ENCODE measurements at places on chromosomes 12 and 14.

DNA sequence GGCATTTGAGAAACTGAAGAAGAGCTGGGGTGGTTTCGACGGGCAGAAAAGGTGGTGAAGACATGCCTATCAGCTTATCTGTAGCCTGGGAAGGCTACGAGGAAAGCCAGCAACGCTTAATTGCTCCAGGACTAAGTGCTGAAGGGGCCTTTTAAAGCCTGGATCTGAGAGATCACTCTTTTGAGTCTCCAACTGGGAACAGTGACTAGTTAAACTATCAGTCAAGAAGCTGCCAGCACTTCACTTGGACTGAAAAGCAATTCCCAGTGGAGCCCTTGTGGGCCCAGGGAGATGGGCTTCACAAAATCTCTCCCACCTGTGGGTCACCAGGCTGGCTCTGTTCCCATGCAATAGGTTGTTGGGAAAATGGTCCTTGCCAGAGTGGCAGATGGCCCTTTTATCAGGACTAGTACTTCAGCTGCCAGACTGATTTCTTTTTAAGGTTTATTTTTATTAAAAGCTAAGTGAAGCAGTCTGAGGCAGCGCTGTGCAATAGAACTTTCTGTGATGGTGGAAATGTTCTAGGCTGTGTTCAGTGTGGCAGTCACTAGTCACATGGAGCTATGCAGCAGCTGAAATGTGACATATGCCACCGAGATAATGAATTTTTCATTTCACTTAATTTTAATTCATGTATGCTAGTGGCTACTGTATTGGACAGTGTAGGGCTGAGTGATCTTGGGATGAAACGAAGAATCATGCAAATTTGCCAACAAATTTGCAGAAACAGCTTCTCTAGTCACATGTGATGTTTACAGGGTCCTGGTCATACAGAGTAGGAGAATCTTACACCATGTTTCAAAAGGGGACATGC, 276.8 kb downstream of the PCNX1 start:
- DNase-seq = no peak

DNA sequence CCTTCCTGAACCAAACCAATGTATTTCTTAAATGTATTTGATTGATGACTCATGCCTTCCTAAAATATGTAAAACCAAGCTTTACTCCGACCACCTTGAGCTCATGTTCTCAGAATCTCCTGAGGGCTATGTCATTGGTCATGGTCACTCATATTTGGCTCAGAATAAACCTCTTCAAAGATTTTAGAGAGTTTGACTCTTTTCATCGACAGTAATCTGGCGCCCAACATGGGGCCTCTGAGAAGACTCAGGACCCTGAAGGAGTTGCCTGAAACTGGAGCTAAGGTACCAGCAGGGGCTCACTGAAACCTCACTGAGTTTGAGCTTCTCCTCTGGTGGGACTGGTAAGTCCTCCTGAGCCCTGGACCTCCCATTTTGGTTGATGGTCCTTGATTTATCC, 17.2 kb upstream of the PSMC1 start:
- DNase-seq = no peak

DNA sequence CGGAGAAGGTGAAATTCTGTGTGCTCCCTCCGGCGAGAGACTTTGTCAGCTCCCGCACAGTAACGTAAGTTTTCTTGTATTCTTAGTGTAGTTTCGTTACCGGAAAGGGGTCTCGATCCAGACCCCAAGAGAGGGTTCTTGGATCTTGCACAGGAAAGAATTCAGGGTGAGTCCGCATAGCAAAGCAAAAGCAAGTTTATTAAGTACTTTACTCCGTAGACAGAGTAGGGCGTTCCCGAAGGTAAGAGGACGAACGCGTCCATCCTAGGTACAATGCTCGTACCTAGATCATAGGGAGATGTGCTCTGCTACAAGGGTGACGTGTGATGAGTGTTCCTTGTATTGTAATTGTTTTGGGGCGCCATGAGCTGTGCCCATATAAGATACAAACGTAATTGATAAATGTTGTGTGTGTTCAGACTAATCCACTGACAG, 293 bp downstream of the IFI27L1 start:
- no peak for DNase-seq

- no peak for DNase-seq
Measured at GRCh38 chr14:33918256-33918655, 32.6 kb downstream of the EGLN3 start.

- DNase-seq = no peak
Measured at GRCh38 chr14:77605392-77605972, 11.0 kb downstream of the SPTLC2 start.

DNA sequence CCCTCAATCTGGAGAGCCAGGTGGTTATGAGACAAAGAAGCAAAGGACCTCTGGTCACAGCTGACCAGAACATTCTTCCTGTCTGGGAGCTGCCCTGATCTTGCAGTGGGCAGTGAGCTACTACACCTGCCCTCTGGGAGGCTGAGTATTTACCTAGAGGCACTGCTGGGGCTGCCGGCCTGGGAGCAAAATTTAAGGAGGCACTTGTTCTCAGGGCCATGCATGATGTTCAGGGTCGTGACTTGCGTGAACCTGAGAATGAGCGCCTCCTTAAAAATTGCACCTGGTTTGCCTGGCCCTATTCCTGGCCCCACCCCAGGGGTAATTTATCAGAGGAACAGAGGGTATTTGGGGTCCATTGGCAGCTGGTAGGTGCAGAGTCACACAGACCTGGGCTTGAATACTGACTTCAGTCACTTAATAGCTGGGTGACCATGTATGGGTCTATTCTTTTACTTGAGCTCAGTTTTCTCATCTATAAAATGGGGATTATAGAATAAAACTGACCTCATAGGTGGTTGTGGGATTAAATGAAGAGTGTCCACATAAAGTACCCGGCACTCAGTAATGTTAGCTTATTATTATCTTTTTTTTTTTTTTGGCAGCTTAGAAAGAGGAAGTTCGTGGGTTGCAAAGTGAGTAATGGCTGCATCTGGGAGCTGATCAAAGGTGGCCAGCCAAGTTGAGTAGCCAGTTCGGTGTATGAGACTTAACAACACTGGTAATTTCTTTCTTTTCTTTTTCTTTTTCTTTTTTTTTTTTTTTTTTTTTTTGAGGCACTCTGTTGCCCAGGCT, 107.4 kb upstream of the MED13L start:
- no peak for DNase-seq

Data from forelimb muscle (tissue), 1 donor.